ENCODE measurements at places on chromosomes 1 and 21.

GRCh38 chr1:48760857-48761256 lies 15.8 kb downstream of the BEND5 start:
- no peak for DNase-seq

- DNase-seq, result no peak
Measured at GRCh38 chr1:7916501-7916830, 24.2 kb downstream of the TNFRSF9 start.

GRCh38 chr1:65432918-65433317 lies 12.4 kb downstream of the LEPR start:
- DNase-seq, result no peak

DNA sequence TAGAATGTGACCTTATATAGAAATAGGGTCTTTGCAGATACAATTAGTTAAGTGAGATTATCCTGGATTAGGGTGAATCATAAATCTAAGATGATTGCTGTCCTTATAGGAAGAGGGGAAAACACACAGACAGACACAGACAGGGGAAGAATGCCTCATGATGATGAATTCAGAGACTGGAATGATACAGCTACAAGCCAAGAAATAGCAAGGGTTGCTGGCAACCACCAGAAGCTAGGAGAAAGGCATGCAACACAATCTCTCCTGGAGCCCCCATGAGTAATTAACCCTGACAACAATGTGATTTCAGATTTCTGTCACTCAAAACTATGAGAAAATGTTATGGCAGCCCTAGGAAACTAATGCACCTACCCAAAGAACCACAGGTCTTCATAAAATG lies 19.1 kb upstream of the PPIH start:
- DNase-seq, result no peak

DNA sequence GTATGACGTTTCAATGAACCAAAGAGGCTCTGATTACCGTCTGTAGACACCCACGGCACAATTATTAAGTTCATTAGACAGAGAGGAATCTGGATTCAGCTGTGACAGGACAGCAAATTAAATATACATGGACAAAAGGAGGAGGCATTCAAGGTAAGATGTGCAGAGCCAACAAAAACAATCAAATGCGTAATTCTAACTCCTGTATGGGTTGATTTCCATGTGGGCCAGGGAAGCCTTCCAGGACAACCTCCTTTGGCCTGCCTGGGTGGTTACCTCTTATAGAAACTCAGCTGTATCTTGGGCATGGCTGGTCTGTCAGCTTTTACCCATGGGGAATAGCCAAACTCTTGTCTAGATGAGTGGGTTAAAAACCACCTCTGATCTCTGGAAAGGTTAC lies 43.8 kb downstream of the CCN1 start:
- DNase-seq, result no peak

- no peak for DNase-seq
Measured at GRCh38 chr1:185679220-185679619, 55.0 kb upstream of the HMCN1 start.

- DNase-seq, result peak; percentile 93
Measured at GRCh38 chr1:61077676-61078541, 4.5 kb upstream of the NFIA start.

DNA sequence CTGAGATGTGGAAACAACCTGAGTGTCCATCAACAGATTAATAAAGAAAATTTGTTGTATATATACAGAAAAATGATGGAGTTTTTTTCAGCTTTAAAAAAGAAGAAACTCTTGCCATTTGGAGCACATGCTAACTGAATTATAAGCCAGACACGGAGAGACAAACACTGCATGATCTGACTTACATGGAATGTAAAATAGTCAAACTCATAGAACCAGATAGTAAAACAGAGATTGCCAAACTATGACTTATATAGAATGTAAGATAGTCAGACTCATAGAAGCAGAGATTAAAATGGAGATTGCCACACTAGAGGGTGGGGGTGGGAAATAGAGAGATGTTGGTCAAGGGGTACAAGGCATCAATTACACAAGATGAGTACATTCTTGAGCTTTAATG lies 1786.6 kb downstream of the PLA2G4A start:
- no peak for DNase-seq

GRCh38 chr1:28122183-28122582 lies 33.8 kb upstream of the EYA3 start:
- DNase-seq, result no peak

GRCh38 chr1:4404854-4405590 lies 249.4 kb upstream of the AJAP1 start:
- no peak for DNase-seq

DNA sequence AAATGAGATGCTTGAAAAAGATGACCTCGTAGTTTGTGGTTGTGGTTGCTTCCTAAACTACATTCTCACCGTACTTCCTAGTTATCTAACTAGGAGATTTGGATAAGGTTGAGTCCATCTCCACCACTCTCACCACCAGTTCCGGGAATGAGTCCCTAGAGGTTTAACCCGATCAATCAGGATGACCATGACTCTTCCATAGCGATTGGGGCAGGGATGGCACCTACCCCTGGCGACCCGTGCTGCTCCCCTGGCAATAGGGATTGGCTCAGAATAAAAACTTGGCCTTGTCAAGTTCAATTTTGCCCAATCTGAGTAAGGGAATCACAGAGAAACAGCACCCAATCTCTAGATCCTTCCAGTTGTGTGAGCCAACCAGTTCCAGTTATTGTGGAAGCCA lies 2.7 kb upstream of the MIS18A start:
- DNase-seq, result no peak
